ENCODE measurements at places on chromosomes 16 and 17.

DNA sequence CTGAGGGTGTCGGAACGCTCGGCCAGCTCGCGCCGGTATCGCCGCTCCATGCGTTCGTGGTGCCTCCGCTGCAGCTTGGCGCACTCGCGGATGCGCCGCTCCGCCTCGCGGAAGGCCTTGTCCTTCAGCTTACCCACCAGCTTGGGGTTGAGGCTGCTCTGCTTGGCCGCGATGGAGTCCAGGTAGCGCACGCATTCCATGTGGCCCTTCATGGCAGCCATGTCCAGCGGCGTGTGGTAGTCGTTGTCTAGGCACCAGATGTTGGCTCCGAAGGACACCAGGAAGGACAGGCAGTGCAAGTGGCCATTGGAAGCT is 2.8 kb downstream of the USH1G start:
- no peak for DNase-seq

- DNase-seq = no peak
Measured at GRCh38 chr17:76104140-76104895, 731 bp upstream of the EXOC7 start.

DNA sequence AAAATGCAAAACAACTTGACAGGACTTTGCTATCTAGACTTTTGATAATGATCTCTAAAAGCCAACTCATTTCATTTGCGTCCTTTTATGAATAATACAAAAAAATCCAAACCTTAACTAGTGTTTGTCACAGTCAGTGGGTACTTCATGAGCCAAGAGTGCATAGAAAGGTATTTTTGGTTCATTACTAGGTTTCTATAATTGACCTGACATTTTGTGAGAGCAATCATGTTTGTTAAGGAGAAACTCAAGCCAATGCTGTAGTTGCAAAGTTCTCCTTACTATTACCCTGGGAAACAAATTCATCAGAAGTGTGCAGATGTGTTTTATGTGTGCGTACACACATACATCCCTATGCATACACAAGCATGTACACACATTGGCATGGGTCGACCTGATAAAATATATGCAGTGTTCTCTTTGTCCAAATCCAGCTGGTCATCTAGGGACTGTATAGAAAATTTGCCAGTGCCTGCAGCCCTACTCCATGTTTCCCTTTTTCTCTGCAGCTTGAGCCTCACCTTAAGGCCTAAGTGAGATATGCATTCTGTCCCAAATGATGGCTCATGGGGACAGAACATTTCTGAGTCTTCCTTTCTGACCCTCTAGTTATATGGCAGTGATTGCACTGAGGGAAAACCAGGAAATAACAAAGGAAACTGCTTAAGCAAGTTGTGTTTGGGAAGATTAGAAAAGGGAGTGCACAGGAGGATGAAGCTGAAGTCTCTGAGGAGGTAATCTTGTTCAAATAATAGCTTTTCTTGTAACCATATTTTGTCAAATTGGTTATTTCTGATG is 128.1 kb downstream of the CDH13 start:
- DNase-seq = no peak

DNA sequence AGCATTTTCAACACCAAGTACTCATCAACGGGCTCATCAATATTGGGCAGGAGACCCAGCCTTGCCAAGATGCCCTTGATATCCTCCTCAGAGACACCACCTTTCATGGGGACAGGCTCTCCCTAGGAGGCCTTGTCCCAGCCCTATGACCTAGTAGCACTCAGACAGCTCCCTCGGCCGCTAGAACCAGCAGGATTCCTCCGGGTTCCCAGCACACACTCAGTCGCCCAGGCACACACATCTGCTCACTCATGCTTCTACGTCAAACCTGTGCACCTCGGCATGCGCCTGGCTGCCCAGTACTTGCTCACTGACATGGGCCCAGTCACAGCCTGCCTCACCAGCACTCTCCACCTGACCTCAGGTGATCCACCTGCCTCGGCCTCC is 17.0 kb downstream of the SRCIN1 start:
- no peak for DNase-seq

DNA sequence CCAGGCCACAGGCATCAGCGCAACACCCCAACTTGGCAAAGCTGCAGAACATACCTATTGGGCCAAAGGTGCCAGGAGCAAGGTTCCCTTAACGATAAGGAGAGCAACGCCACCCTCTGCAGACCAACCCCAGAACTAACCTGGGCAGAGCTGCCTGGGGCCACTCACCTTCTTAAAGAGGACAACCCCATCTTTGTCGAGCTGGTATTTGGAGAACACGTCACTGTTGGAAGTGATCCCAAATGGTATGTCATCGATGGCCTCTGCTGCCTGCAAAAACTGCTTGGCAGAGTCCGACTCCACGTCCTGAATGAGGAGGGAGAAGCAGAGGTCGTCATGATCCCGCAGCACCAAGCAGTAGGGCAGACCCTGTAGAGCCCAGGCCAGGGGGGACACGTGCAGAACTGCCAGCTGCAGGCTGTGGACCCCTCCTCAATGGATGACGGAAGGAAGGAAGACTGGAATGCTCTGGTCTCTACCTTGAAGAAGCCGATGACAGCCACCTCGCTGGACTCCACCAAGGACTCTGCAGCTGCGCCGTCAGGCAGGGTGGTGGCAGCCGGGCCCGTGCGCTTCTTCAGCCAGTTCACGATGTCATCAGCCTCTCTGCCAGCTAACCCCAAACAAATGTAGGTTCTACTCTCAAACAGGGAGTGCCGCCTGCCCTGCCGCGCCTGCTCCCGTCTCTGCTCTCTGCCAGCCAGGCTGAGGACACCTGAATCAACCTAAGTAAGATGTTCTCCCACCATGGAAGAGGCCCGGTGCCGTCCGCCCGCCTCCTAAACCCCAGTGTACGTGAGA is 5.2 kb downstream of the P4HB start:
- DNase-seq = no peak

- DNase-seq = peak; percentile 49
Measured at GRCh38 chr16:53780051-53780450, 76.1 kb downstream of the FTO start.

GRCh38 chr17:54902017-54902416 is 1.4 kb downstream of the TOM1L1 start:
- no peak for DNase-seq

DNA sequence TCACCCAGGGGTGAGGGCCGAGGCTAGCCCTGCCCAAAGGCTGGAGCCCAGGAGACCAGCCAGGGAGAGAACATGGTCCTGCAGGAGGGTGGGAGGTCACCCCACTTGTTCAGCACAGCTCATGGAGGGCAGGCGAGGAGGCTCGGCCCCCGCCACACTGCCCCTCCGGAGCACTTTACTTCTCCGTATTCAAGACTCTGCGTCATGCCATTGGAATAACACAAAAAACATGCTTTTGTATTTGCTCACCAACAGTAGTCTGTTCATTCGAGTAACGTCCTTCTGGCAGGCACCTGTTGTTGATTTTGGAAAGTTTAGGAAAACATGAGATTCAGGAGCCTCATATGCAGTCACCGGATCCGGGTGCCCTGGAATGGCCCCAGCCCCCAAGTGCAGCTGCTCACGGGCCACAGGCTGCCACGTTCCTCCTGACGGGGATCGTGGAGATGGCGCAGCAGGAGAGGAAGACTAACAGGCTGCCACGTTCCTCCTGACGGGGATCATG is 81.1 kb upstream of the DNAH17 start:
- DNase-seq = no peak

GRCh38 chr17:58641887-58642311 is 49.9 kb downstream of the TEX14 start:
- DNase-seq = no peak

DNA sequence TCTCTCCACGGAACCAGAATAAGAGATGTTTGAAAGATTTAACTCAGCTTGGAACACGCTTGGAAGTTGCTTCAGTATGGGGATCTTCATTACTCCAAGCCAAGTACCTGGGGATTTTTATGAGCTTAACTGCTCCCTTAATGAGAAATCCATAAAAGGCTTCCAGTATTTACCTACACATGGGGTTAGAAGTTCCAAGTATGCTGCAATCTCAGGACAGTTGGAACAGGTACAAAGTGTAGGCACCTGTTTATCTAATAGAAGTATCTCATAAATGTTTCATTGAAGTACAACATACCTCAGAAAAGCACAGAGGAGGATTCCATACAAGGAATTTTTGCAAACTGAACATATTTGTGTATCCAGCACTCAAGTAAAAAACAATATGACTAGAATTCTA is 161.6 kb upstream of the PIRT start:
- DNase-seq = no peak

- no peak for DNase-seq
Measured at GRCh38 chr16:48498769-48499631, 111.0 kb downstream of the N4BP1 start.

DNA sequence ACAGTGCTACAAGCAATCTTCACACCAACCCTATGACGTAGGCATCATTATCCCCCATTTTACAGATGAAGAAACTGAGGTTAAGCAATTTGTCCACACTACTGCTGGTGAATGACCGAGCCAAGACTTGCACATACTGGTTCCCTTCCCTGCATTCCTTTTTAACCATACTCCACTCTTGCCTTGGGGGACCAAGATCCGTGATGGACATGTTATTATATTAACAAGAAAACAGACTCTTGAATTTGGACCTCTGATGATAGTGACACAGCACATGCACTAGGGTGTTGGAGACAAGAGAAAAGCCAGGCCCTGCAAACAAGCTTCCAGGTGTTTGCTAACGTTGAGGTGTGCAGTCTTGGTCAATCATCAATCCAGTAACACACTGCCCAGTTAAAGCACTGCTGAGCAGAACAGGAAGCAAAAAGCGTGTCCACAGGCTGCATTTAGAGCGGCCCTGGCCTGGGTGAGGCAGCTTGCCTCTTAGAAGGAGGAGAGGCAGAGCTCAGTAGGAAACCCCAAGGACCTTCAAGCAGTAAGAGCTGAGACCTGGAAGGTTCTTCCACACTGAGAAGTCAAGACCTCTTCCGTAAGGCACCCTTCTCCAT is 36.7 kb downstream of the HNF1B start:
- no peak for DNase-seq

DNA sequence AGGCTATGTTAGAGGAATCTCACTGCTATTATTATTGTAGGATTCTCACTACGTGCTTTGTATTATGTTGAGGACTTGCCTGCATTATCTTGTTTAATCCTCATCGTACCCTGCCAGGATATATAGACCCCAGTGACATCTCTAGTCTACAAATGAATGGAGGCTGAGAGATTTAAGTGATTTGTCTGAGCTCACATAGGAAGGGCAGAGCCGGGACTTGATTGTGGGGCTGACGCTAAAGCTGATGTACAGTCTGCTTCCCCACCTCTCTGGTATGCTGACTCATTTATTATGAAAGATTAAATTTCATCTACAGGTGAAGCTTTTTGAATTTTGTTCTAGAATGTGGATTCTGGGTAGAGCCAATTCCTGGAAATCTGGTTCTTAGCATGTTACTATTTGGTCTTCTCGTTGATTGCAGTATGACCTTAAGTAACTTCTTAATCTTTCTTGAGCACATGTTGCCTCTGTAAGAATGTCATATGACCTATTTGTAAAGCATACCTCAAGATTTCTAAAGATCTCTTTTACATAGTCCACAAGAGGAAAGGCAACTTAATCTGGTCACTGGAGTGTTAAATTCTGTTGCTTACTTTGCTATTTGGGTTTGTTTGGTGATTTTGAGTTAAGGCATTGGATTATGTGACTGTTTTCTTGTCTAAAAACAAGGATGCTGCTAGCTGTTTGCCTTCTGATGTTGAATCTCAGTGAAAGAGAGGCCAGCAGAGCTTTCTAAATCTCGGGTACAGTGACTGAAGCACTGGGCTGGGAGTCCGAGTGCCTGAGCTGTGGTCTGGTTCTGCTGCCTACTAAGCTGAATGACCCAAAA is 12.4 kb downstream of the METTL9 start:
- DNase-seq = no peak

DNA sequence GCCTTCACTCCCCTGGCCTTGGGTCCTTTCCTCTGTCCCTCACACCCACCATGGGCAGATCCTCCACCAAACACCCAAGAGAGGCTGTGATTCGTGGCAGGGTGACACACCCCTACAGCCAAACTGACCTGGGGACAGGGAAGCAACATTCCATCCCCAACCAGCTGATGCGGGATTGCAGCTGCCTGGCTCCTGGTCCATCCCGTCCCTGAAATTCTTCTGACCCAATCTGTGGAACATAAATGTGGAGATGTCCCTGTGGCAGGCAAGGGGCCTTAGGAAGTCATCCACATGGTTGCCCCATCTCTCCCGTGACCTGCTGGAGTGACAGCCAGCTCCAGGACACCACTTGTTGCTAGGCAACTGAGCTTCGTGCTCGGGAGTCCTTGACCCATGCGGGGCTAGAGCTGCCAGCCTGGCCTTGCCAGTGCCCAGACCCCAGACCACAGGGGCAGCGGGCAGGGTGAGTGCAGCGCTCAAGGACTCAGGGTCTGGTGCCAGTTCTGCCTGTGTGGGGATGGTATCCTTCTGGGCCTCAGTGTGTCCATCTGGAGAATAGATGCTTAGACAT is 34.0 kb upstream of the CPNE2 start:
- DNase-seq = no peak

DNA sequence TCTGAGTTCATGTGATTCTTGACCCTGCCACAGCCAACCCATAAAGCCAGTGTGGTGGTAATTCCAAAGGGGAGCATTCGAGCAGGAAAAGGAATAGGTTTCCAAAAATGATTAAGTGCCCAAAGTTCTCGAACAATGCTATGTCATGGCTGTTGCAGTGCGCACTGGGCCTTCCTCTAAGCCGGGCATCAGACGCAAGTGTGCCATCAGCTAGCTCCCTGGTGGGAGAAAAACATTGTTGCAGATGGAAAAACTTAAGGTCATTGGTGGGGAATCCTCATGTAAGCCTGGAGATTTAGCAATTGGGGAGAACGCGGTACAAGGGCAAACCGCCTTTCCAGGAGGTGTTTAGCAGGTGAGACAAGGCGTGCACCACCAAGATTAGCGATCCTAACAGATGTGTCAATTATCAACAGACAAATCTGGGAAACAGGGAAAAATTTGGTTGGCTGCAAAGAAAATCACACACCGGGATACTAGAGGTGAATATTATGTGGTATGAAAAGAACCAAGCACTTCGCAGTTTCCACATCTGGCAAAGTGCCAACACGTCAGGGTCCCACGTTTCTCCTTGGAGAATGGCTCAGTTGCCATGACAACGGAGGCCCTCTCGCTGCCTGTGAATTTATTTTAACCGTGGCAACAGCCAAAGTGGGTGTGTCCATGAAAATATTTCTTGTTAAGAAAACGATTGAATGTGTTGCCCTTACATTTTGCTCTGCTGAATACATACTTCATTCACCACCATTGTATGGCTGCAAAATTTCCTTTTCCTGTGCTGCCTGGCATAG is 118.5 kb upstream of the CACNG5 start:
- DNase-seq = no peak
